ENCODE measurements at places on chromosomes 2 and 18. TPM values are rescaled to one million over a fixed set of nuclear protein-coding genes. Genes with fewer than 3 reads are reported as not detected.
A peak's percentile ranks its signal among the peaks of the same experiment; 100 is the strongest.

- no peak overlapping the region for H3K4me3 ChIP-seq
- no peaks in the 10 kb centered on the region for H3K36me3 ChIP-seq
- H3K27me3 ChIP-seq, result no peaks in the 10 kb centered on the region
Measured at GRCh38 chr2:157488877-157489276, 45.0 kb upstream of the CYTIP start.

GRCh38 chr18:22346953-22347605 lies 70.6 kb downstream of the CTAGE1 start:
- peak; percentile 44 for DNase-seq
- peak overlapping the region; percentile 40 for H3K4me3 ChIP-seq
- H3K36me3 ChIP-seq, result no peaks in the 10 kb centered on the region
- no peak overlapping the region for H3K27ac ChIP-seq
- H3K4me1 ChIP-seq, result peaks cover 11% of the 10 kb centered on the region

DNA sequence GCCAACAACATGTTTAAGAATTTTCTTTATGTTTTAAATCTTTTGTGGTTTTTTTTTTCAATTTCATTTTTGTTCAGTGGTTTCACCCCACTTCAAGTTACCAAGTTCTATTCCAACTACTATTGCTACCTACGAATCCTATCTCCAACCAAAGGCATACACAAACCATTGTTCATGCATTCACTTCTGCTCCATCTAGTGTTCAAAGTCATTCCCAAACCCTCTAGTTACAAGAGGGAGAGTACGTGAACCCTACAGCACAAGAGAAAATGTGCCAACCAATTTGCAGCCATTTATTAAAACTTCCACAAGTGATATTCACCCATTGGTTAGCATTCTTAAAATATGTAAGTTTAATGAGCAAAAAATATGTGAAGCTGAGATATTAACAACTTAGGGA lies 295.1 kb upstream of the KYNU start:
- DNase-seq, result no peak
- H3K4me3 ChIP-seq, result no peak overlapping the region
- H3K4me1 ChIP-seq, result no peaks in the 10 kb centered on the region
- no peaks in the 10 kb centered on the region for H3K36me3 ChIP-seq
- no peak overlapping the region for H3K27ac ChIP-seq

- DNase-seq, result no peak
- no peaks in the 10 kb centered on the region for H3K27me3 ChIP-seq
- H3K36me3 ChIP-seq, result peaks cover 4% of the 10 kb centered on the region
- H3K4me1 ChIP-seq, result no peaks in the 10 kb centered on the region
- H3K4me3 ChIP-seq, result no peak overlapping the region
- no peak overlapping the region for H3K27ac ChIP-seq
Measured at GRCh38 chr18:7332452-7332851, 101.6 kb downstream of the LRRC30 start.

- peaks cover 30% of the 10 kb centered on the region for H3K4me1 ChIP-seq
- peak overlapping the region; percentile 93 for H3K4me3 ChIP-seq
- peaks cover 4% of the 10 kb centered on the region for H3K27me3 ChIP-seq
- H3K27ac ChIP-seq, result peak overlapping the region; percentile 80
Measured at GRCh38 chr2:218218268-218219185, 1.5 kb downstream of the ARPC2 start.

DNA sequence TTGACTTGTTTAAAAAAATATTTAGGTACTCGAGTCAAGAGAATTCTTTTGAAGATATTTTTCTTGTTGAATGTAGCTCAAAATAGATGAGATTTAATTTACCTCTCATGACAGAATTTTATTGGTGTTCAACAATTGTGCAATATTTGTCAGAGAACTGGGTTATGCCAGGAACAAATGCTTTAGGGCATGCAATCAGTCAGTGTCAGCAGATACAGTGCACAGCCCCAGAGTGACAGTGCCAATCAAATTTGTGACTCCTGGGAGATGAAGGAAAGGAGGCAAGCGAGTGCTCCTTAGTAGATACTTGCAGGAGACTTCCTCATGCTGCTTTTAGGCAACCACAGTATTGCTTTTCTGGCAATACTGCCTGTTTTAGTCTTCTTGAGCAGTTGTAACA lies 81.2 kb upstream of the DSEL start:
- peaks cover 24% of the 10 kb centered on the region for H3K4me1 ChIP-seq
- H3K36me3 ChIP-seq, result peaks cover 12% of the 10 kb centered on the region
- peaks cover 5% of the 10 kb centered on the region for H3K27me3 ChIP-seq
- H3K27ac ChIP-seq, result no peak overlapping the region

GRCh38 chr2:203209538-203209937 lies 29.3 kb upstream of the CYP20A1 start:
- no peaks in the 10 kb centered on the region for H3K27me3 ChIP-seq
- peaks cover 3% of the 10 kb centered on the region for H3K4me1 ChIP-seq
- DNase-seq, result no peak
- peaks cover 7% of the 10 kb centered on the region for H3K36me3 ChIP-seq
- H3K4me3 ChIP-seq, result no peak overlapping the region

- peaks cover 56% of the 10 kb centered on the region for H3K27me3 ChIP-seq
- no peak overlapping the region for H3K27ac ChIP-seq
- no peak overlapping the region for H3K4me3 ChIP-seq
- DNase-seq, result no peak
- peaks cover 7% of the 10 kb centered on the region for H3K36me3 ChIP-seq
Measured at GRCh38 chr2:222309361-222309760, 10.6 kb upstream of the PAX3 start.

DNA sequence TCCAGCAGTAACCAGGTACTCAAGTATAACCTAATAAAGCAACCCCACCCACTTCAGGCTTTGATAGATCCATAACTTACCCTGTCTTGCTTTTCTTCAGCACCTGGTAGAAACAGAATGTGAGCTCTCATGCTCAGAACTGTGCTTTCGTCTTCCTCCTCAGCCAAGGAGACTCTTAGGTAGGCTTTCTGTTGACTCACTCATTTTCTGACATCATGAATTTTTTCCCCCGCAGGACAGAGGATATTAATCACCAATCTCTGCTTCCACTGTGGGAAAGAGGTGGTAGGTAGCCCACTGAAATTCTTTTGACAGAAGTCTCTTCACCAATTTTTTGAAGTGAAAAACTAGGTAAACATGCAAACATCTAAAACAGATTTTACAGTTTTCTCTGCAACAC lies 241.2 kb upstream of the KCNJ3 start:
- no peaks in the 10 kb centered on the region for H3K27me3 ChIP-seq
- DNase-seq, result no peak
- H3K27ac ChIP-seq, result no peak overlapping the region
- peaks cover under 1% of the 10 kb centered on the region for H3K4me1 ChIP-seq
- no peak overlapping the region for H3K4me3 ChIP-seq

GRCh38 chr2:183123117-183123958 lies 905 bp upstream of the NUP35 start:
- peak overlapping the region; percentile 96 for H3K4me3 ChIP-seq
- peaks cover 4% of the 10 kb centered on the region for H3K4me1 ChIP-seq
- no peak for DNase-seq
- no peaks in the 10 kb centered on the region for H3K36me3 ChIP-seq

GRCh38 chr18:22816266-22817176 lies 116.6 kb upstream of the RBBP8 start:
- no peak overlapping the region for H3K4me3 ChIP-seq
- H3K27ac ChIP-seq, result no peak overlapping the region
- no peaks in the 10 kb centered on the region for H3K4me1 ChIP-seq
- no peak for DNase-seq
- H3K27me3 ChIP-seq, result no peaks in the 10 kb centered on the region

- H3K36me3 ChIP-seq, result no peaks in the 10 kb centered on the region
- peaks cover 2% of the 10 kb centered on the region for H3K27me3 ChIP-seq
- peaks cover 3% of the 10 kb centered on the region for H3K4me1 ChIP-seq
- no peak overlapping the region for H3K4me3 ChIP-seq
- DNase-seq, result no peak
- no peak overlapping the region for H3K27ac ChIP-seq
Measured at GRCh38 chr2:229335330-229335729, 64.2 kb upstream of the PID1 start.

- no peaks in the 10 kb centered on the region for H3K36me3 ChIP-seq
- H3K4me1 ChIP-seq, result peaks cover 17% of the 10 kb centered on the region
- peak overlapping the region; percentile 96 for H3K27ac ChIP-seq
- peak overlapping the region; percentile 80 for H3K4me3 ChIP-seq
- no peak for DNase-seq
- peaks cover 4% of the 10 kb centered on the region for H3K27me3 ChIP-seq
Measured at GRCh38 chr2:190379249-190379964, 28.7 kb upstream of the MFSD6 start.

DNA sequence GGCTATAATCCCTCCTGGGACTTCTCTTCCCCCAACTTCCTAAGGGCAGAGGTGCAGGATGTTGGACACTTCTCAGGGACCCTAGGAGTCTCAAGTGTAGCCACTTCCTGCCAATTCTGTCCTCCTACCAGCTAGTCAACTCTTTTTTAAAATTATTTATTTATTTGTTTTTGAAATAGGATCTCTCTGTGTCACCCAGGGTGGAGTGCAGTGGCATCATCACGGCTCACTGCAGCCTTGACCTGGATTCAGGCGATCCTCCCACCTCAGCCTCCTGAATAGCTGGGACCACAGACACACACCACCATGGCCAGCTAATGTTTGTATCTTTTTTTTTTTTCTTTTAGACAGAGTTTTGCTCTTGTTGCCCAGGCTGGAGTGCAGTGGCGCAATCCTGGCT lies 11.5 kb downstream of the SFTPB start:
- no peak overlapping the region for H3K27ac ChIP-seq
- H3K4me3 ChIP-seq, result no peak overlapping the region
- no peaks in the 10 kb centered on the region for H3K4me1 ChIP-seq
- DNase-seq, result no peak

DNA sequence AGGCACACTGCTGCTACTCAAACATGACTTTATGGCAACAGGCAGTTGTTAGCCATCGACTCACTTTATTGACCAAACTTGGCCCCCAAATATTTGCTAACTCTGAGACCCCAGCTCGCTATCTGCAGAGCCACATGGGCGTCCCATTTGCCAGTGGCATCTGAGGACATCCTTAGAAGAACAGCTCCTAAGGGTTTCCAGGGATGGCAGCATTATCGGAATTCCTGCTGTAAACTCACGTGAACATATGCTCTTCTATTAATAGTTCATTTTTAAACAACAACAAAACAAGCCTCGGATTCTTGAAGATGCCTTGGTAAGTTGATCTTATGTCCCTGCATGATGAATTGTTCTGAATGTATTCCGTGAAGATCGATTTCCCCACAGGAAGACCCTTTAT lies 181.0 kb downstream of the LDLRAD4 start:
- H3K36me3 ChIP-seq, result no peaks in the 10 kb centered on the region
- no peak for DNase-seq
- peaks cover 11% of the 10 kb centered on the region for H3K4me1 ChIP-seq
- no peak overlapping the region for H3K27ac ChIP-seq

DNA sequence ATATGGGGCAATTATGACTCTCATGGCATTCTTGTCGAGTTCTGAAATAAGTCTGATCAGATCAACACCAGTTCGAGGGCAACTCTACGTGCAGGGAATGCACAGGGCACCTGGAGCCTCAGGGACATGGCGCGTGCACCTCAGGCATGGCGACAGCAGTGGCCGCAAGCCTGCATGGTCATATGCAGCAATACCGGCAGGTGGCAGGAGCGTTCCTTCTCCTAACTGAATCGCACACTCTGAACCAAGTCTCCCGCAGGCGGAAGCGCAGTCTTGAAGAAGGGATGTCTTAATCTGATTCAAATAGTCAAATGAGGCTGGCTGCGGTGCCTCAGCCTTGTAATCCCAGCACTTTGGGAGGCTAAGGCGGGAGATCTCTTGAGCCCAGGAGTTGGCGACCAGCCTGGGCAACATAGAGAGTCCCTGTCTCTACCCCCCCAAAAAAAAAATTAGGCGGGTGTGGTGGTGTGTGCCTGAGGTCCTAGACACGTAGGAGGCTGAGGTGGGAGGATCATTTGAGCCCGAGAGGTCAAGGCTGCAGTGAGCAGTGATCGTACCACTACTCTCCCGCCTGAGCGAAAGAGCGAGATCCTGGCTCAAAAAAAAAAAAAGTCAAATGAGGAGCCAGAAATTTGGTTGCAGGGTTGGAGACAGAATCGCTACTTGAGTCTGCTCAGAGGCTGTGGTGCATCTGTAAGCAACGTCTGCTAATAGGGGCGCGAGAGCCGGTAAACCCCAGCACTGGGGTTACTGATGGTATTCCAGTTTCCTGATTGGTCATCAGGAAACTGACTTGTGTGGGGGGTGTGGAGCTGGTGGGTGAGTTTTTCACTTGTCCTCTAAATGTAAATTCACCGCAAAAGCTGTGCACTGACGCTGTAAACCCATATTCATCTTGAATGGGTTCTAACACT lies 28.8 kb downstream of the FHL2 start:
- peaks cover 4% of the 10 kb centered on the region for H3K4me1 ChIP-seq
- H3K27ac ChIP-seq, result no peak overlapping the region
- H3K36me3 ChIP-seq, result no peaks in the 10 kb centered on the region
- H3K27me3 ChIP-seq, result no peaks in the 10 kb centered on the region

DNA sequence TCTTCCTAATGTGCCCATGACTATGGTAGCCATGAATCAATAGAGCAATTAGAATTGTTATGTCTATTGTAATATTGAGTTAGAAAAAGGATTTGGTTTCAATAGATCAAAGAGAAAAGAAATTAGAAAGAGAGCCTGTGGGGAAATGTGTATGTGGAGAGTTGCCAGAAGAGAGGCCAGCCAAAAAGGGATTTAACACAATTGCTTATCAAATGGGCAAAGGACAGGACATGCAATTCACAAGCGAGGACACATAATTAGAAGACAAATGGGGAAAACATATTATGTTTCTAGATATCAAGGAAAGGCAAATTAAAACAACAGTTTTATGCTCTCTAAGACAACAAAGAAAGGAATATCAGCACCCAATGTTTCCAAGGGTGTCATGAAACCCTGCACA lies 403.2 kb upstream of the KLHL29 start:
- H3K4me3 ChIP-seq, result no peak overlapping the region
- DNase-seq, result no peak
- no peaks in the 10 kb centered on the region for H3K4me1 ChIP-seq

- no peaks in the 10 kb centered on the region for H3K4me1 ChIP-seq
- H3K27ac ChIP-seq, result no peak overlapping the region
- no peaks in the 10 kb centered on the region for H3K27me3 ChIP-seq
- H3K4me3 ChIP-seq, result no peak overlapping the region
- DNase-seq, result no peak
Measured at GRCh38 chr2:59584958-59585357, 968.5 kb downstream of the BCL11A start.

DNA sequence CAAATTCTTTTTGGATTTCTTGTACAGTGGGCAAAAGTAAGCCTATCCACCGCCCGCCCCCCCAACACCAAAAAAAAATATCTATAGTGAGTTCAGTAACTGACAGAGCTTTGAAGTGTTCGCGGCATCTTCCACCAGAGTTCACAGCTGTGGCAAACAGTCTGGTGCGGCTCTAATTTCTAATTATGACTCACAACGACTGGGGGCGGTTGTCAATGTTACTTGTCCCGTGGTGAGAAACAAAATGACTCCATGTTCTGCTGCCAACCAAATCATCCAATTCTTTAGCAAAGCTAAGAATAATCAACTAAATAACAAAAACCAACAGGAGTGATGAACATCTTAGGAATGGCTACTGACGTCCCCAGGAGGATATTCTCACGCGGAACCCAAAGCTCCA lies 392.5 kb upstream of the SALL3 start:
- no peaks in the 10 kb centered on the region for H3K36me3 ChIP-seq
- no peak for DNase-seq
- peaks cover 1% of the 10 kb centered on the region for H3K27me3 ChIP-seq
- H3K4me1 ChIP-seq, result no peaks in the 10 kb centered on the region
- no peak overlapping the region for H3K4me3 ChIP-seq

GRCh38 chr18:74073957-74074667 lies 73.5 kb downstream of the FBXO15 start:
- H3K36me3 ChIP-seq, result no peaks in the 10 kb centered on the region
- DNase-seq, result no peak
- no peak overlapping the region for H3K27ac ChIP-seq
- H3K4me1 ChIP-seq, result no peaks in the 10 kb centered on the region

HOXD12 gene
- not detected for total RNA-seq

PLA2R1 gene
- total RNA-seq, result 0.34 TPM

LTBP1 gene
- 3.9 TPM for total RNA-seq
